CD8-positive, alpha-beta T cell (primary cell): ENCODE measurements at places on chromosomes 2 and 18.

DNA sequence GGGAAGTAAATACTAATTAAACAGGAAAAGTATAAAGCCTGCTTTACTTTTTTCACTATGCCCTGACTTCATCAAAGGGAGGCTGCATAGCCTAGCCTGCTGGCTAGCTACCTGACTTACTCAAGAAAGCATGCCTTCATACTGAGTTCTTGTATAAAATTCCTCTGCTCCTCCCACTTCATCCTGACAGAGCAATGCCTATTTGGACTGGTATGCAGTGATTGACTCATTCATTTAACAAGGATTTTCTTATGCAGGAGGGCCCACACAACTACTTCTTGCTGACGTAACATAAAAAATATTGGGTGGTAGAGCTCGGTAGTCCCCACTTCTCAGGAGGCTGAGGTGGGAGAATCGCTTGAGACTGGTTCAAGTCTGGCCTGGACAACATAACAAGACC lies 70.5 kb downstream of the PRPF40A start:
- DNase-seq, result no peak

- no peak for DNase-seq
Observed at GRCh38 chr2:145141981-145142380, 622.1 kb upstream of the ZEB2 start.

DNA sequence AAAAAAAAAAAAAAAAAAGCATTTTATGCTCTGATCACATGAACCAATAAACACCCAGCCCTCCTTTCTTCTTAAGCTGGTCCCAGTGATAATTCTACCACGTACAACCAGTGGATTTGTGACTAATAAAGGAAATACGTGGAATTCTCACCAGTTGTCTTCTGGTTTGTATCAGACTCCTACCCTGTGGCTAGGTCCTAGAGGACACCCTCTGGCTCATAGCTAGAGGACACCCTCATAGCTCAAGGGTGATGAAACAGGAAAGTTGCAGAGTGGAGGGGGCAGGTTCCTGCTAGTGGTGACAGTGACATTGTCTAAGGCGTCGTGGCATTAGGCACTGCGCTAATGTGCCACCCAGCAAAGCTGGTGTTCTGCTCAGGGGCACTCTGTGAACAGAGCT lies 167.8 kb downstream of the BCL11A start:
- no peak for DNase-seq

DNA sequence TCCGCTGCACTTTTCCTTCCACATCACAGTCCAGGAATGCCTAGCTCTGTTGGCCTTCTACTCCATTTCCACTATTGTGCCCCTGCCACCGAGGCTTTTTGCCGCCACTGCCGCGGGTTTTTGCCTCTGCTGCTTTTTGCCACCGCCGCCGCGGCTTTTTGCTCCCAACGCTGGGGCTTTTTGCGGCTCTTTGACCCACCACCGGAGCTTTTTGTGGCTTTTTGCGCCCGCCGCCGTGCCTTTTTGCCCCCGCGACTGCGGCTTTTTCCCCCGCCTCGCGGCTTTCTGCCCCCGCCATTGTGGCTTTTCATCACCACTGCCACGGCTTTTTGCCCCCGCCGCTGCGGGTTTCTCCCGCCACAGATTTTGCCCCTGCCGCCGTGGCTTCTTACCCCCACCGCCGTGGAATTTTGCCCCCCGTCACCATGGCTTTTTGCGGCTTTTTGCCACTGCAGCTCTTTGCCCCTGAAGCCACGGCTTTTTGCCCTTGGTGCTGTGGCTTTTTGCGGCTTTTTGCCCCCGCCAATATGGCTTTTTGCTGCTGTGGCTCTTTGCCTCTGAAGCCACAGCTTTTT lies 2798.7 kb upstream of the TEKT4 start:
- no peak for DNase-seq

- DNase-seq, result no peak
Observed at GRCh38 chr18:44227501-44227900, 453.2 kb upstream of the SETBP1 start.

GRCh38 chr18:29157057-29157780 lies 980.3 kb upstream of the CDH2 start:
- no peak for DNase-seq

- DNase-seq, result no peak
Observed at GRCh38 chr2:55168221-55169154, 63.6 kb downstream of the CLHC1 start.

GRCh38 chr2:152443771-152444170 lies 108.8 kb downstream of the FMNL2 start:
- no peak for DNase-seq

- no peak for DNase-seq
Observed at GRCh38 chr2:35651688-35652323, 703.8 kb upstream of the CRIM1 start.

- DNase-seq, result no peak
Observed at GRCh38 chr2:215355801-215356200, 43.9 kb downstream of the ATIC start.

- no peak for DNase-seq
Observed at GRCh38 chr2:55883357-55883756, 40.2 kb downstream of the EFEMP1 start.

- DNase-seq, result no peak
Observed at GRCh38 chr18:28541276-28541930, 364.5 kb upstream of the CDH2 start.

DNA sequence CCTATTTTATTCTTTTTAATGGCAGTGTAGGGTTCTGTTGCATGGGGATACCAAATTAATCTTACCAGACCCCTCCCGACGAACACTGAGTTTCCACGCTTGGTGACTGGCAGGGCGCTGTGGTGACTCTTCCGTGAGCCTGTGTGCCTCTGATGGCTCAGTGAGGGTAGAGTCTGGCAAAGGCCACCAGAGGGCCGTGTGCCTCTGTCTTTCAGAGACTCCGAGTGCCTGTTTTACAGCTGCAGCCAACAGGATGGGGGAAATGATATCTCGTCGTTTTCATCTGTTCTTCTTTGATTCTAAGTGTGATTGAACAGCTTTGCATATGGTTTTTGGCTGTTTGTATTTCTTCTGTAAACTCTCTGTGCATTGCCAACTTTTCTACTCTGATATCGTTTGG lies 99.8 kb downstream of the ZNF236 start:
- peak; percentile 53 for DNase-seq

- no peak for DNase-seq
Observed at GRCh38 chr2:70771446-70771845, 3.4 kb upstream of the ADD2 start.

- DNase-seq, result no peak
Observed at GRCh38 chr2:224837066-224837465, 120.9 kb upstream of the CCDC195 start.

DNA sequence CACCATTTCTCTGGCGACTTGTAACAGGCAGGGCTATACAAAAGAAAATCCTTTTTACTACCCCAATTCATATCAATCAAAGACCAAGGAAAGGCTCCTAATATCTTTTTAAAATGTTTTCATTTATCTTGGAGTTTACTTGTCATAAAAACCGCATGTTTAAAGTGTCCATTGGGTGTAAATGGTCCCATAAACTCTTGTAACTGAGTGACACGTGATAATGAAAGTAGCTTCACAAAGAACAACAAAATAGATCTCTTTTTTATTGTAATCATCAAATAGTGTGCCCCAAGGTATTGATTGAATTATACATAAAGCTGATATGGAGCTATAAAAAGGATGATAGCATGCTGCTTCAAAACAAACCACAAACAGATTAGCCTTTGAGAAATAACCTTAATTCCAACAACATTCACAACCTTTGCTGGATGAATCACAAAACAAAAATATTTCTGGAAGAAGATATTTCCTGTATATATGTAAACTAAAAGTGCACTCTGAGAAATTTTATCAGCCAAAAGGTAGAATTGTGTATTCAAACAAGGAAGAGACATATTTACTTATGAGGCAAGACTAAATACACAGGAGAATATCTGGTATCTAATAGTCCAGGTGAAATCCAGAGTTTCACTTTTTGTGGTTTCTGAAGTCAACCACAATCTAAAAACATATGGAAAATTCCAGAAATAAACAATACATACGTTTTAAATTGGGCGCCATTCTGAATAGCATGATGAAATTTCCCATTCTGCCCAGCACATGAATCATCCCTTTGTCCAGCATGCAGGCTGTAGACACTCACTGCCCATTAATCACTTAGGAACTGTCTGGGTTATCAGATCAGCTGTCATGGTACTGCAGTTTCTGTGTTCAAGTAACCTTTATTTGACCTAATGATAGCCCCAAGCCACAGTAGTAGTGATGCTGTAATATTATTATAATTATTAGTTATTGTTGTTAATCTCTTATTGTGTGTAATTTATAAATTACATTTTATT lies 237.5 kb downstream of the PIK3C3 start:
- no peak for DNase-seq

DNA sequence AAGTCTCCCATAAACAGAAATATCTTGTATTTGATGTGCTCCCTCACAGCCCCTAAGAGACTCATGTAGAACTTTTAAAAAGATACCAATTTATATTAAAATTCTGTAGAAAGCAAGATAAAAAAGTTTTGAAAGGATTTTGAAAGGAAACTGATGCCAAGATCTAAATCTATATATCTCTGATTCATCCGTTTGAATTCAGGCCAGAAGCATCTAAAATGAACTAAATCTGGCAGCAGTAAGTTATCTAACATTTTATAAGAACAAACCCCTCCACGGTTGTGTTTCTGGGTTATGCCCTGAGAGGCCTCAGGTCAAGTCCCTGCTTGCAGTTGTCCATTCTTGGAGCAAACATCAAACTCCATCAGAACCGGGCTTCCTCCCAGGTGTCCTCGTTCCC lies 165.8 kb downstream of the FBXO15 start:
- DNase-seq, result no peak

GRCh38 chr2:10960606-10961489 lies 49.1 kb downstream of the KCNF1 start:
- no peak for DNase-seq

DNA sequence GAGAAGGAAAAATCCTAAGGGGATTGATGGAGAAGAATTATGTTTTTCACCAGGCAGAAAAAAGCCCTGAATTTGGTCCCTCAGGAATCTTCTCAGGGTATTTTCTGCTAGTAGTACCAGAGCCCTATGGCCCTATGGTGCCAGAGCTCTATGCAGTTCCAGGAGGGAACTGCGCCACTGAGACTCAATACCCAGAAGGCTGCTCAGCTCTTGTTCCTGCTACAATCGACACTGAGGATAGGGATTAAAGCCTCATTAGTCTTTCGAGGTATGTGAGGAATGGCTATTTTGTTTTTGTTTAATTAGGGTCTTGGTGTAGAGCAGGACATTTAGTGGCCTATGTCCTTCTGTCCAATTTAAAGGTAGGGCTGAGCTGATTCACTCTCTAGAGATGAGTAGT lies 21.7 kb upstream of the PPP3R1 start:
- DNase-seq, result no peak

DNA sequence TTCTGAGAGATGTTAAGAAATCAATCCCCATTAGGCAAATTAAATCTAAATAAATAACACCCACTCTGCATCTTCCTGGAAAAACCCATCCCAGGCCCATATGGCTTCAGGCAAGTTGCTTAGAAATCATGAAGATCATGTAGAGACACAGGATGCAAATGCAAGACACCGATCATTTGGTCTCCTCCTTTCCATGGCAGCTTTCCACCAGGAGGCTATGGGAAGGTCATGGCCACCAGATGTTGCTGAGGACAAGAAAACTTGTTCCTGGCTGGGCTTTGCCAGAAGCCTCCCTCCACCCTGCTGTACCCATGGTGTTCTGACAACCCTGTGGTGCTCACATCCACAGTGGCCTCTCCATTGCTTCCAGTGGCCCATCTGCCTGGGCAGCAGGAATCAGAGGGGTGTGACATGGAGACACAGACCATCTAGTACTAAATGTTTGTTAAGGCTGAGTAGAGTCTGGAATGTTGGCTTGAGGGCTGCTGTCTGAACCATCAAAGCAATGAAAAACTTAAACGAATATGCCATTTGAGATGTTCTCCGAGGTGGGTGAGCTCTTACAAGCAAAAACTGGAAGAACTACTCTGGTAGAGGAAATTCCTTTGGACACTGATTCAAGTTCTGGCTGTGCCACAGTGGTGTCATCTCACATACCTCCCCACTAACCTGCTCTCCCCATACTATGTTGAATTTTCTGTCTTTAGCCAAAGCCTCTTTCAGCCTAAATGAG lies 293.2 kb downstream of the TNS1 start:
- no peak for DNase-seq

- no peak for DNase-seq
Observed at GRCh38 chr2:236554629-236555282, 14.9 kb upstream of the ACKR3 start.

DNA sequence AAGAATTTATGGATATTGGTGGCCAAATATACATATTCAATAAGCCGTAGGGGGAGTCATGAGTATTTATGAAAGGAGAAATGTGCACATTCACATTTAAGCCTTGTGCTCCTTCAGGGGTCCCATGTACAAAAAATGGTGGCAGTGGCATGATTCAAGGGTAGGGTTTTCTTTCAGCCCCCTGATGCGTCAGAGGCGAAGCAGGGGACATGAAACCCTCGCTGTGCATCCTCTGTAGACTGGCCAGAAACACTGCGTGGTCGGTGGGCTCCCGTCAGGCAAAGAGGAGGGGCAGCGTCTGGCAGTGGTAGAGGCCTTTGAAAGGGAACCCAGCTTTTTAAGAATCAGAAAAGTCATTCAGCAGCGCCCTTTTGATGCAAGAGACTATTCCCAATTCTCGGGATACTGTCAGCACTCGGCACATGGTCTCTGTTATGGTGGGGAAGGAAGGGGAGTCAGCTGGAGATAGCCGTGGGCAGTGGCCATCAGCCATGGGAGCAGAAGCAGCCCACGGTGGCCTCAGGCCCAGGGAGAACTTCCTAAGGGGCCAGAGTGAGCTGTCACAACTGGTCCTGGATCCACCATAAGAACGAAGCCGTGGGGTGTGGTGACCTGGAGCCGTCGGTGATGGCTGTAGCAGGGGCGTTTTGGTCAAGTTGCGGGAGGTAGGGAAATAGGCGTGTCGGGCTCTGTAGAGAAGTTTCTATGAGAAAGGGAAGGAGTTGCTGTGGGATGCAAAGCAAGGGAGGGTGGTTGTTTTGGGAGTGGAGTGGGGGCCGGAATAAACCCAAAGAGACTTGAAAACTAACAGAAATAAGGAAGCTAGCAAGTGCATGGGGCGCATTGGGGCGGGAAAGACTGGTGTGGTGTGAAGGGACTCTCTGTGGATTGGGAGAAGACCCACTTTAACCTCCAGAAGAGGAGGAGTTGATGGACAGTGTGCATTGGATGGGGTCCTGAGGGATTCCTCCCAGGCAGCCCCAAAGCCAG lies 95.6 kb downstream of the SH3BP4 start:
- no peak for DNase-seq

DNA sequence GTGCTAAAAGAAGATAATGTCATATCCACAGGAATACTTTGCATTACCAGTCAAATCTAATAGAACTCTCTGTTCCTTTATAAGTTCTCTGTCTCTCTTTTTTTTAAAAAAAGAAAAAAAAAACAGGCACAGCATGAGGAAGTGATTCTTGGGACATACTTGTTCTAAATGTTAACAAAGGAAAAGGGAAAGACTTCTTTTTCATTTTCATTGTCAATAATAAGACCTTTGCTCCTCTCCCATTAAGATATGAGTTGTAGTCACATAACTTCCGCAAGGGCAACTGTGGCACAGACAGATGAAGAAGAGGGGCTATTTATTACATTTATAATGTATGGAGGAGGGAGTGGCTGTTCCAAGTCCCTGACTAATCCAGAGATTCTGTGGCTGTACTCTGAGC lies 4.7 kb downstream of the CD302 start:
- no peak for DNase-seq

- DNase-seq, result no peak
Observed at GRCh38 chr2:23784971-23785370, 142.0 kb downstream of the ATAD2B start.
